ENCODE measurements at places on chromosomes 1 and 21.

- no peak for DNase-seq
Measured at GRCh38 chr1:187445066-187445465, 616.3 kb downstream of the PLA2G4A start.

- DNase-seq: no peak
Measured at GRCh38 chr1:10621906-10622305, 147.2 kb downstream of the PEX14 start.

DNA sequence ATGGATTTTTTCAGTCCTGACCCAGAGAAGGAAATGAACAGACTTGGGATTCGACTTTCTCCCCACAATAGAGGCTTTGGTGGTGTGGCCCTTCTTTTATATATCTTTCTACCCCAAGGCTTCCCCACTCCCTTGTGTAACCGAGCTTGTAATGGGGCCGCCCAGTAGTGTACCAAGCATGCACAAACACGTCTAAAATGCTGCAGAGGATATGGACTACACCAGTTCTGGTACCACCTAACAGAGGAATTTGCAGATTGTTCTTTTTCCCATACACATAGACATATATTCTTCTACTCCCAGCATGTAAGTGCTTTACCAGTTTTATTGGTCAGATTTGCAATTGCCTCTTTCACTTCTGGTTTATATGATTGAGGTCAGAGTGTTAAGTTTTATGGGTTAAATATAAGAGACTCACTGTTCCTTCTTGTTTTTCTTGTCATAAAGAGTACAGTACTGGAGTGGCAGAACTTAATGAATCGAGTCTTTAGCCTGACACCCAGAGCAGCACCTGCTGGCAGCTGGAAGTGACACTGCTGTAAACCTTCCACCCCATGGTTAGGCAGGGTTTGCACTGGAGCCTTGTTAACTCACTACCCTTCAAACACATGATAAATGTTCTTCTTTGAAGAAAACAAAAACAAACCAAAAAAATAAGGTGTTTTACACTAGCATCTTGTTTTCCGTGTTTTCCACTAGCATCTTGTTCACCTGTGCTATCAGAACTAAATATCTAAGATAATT, 198.6 kb downstream of the PTPRC start:
- DNase-seq: no peak

DNA sequence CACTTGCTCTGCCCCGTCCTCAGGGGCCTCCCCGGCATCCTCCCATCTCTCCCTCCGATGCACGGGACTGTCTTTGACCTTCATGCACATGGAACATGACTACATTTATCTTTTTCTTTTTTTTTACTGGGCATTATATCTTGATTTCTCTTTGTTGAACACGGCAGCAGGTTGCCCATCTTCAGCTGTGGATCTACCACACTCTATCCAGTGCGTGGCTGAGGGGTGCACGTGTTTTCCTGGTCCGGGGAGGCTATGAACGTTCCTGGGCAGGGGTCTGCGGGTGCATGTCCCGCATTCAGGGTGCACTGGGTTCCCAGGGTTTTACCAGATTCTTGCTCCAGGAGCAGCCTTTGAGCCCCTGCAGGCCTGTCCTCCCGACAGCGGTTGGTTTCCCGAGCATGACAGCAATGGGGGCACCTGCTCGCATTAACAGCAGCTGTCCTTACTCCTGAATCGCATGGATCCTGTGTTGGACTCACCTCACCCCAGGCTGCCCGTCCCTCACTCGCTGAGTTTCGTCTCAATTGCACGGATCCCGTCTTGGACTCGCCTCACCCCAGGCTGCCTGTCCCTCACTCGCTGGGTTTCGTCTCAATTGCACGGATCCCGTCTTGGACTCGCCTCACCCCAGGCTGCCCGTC, 7.4 kb downstream of the POFUT2 start:
- no peak for DNase-seq

GRCh38 chr1:26833432-26834405, 7.2 kb downstream of the ZDHHC18 start:
- peak; percentile 73 for DNase-seq

- no peak for DNase-seq
Measured at GRCh38 chr1:90100566-90100965, 105.7 kb downstream of the ZNF326 start.

DNA sequence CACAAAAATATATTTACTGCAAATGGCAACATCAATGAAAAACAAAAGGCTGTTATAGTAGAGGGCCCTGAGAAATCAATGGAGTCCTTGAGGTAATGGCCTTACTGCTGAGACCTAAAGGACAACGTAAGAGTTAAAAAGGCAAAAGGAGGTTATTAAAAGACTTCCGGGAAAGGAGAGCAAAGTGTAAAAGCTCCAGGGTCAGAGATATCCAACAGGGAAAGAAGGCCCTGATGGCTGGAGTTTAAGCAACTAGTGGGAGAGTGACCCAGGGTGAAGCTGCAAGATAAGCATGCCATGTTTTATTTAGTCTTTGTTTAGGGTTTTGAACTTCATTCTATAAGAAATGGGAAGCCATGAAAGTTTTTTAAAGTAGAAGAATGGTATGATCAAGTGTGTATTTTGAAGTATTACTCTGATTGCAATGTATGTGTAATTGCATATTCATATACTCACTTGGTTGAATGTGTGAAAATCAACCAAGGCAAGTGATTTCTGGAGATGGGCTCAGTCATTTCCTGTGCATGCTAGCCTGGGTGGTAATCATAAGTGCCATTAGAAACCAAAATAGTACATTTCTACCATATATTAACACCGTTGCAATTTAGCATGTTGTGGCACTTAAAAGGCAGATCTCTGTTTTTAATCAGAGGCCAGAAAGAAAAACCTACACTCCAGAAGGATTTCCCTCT, 5.3 kb upstream of the DPYD start:
- DNase-seq: no peak

GRCh38 chr21:16061194-16061593, 331.4 kb downstream of the USP25 start:
- DNase-seq: no peak

DNA sequence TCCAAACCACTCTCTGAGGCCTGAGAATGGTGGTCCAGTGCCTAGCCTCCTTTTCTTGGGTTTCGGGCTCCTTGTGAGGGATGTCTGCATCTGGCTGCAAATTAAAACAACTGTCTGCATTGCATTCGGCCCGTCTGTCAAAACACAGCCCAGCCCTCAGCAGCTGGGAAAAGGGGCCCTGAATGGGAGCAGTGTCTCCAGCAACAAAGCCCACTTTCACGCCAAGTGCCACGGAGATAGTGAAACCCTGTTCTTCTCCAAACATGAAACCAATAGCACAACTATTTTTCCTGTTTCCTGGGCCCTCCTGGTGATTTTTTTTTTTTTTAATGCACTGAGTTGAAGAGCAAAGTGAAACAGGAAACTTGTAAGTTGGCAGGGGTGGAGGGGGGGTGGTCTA, 138.4 kb downstream of the PLXNA2 start:
- DNase-seq: no peak

GRCh38 chr1:47727051-47727696, 270.0 kb downstream of the TRABD2B start:
- no peak for DNase-seq

DNA sequence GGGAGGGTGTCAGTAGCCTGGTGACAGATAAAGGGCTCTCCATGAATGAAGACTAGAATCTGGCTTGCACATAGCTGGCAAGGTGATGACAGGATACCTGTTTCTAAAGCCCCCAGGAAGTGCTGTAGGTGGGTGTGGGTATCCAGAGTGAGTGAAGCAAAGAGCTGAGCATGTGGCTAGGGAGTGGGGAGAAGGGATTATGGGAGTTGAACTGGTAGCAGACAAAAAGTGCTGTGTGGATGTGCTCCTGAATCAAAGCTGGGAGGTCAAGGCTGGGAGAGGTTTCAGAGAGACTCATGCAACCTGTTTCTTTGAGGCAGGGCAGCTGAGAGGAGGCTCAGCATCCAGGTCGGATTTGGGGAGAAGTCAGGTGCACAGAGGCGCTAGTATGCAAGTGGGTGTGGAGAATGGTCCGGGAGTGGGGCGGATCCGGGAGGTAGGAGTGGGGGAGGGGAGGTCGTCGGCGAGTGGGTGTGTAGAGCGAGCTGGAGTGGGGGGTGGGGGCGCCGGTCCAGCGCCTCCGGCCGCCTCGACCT, 600 bp downstream of the ASTN1 start:
- no peak for DNase-seq

- DNase-seq: no peak
Measured at GRCh38 chr1:151530461-151530860, 9.6 kb upstream of the TUFT1 start.

GRCh38 chr1:107782217-107782845, 182.6 kb downstream of the VAV3 start:
- DNase-seq: no peak

DNA sequence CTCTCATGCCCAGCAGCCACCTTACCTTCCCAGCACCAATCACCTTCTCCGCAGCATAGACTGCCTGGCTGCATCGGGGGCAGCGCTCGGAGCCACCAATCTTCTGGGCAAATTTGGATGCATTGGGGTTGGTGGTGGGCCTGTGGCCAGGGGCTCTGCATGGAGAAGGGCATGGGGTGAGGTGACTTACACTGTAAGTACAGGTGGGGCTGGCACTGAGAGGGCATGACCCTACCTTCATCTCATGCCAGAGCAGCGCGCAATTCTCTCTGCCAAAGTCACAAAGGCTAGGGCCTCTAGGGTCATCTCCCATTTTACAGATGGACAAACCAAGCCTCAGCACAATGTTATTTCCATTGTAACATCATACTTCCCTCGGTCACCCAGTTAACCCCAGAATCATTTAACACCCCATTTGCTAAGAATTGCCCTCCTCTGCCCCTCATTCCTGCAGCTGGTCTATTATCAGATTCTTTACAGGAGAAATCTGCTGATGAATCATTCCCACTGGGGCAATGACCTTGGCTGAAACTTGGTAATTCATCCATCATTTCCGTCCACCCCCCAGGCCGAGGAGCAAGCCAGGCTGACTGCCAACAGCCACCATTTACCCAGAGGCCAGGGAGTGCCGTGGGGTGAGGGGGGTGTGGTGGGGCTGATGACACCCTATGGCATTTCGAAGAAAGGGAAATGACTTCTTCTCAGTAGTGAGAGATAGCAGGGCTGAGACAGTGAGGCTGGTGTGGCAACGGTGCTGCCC, 17.9 kb downstream of the CSRP1 start:
- DNase-seq: no peak

- no peak for DNase-seq
Measured at GRCh38 chr1:192442736-192443135, 125.9 kb downstream of the RGS21 start.

- DNase-seq: no peak
Measured at GRCh38 chr1:181726320-181727012, 243.1 kb downstream of the CACNA1E start.

- DNase-seq: no peak
Measured at GRCh38 chr1:183331091-183331742, 87.0 kb downstream of the NMNAT2 start.

DNA sequence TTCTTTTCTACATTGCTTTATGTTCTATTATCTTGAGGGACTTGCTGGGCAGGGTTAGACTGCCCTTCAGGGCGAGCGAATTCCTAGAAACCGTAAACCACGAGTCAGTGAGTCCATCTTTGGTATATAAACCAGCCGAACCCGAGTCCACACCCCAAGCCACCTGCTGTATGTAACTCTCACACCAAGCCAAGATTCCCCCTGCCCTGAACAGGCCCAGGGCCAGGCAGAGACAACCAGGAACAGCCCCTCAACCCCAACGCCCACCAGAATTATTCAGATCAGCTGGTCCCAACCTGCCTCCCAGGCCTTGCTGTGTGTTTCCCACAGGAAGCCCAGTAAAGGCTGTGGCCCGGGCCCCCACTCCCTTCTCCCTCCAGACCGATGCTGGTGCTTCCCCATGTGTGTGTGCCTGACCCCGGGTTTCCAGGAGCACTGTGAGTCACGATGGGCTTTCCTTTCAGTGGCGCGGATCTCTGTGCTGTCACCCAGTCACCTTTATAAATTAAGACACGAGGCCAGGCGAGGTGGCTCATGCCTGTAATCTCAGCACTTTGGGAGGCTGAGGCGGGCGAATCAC, 17.1 kb downstream of the KIF17 start:
- DNase-seq: no peak

DNA sequence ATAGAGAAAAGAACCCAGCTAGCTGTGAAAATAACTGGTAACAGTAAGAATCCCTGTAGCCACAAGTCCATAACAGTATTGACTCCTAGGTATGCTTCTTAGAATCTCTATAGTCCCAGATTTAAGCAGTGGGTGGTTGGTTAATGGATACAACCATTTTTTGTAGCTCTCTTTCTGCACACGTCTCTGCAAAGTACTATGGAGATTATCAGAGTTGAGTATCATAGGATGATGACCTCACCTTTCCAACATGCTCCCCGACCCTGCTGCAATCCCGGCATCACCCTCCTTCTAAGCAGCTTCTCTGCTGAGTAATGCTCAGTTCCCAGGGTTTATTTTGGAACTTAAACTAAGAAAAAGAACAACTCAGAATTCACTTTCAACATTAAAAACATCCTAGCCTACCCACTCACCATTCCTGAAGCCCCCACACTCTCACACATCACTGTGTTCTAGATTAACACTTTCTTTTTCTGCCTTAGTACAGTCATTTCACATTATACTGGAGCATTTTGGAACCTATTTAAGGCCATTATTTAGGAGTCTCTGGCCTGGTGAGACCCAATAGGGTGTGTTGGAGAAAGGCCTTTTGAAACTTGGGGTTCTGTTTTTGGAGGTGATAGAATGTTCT, 2.7 kb downstream of the MLLT11 start:
- DNase-seq: no peak

- DNase-seq: no peak
Measured at GRCh38 chr21:44527156-44527982, 12.6 kb downstream of the KRTAP10-1 start.

DNA sequence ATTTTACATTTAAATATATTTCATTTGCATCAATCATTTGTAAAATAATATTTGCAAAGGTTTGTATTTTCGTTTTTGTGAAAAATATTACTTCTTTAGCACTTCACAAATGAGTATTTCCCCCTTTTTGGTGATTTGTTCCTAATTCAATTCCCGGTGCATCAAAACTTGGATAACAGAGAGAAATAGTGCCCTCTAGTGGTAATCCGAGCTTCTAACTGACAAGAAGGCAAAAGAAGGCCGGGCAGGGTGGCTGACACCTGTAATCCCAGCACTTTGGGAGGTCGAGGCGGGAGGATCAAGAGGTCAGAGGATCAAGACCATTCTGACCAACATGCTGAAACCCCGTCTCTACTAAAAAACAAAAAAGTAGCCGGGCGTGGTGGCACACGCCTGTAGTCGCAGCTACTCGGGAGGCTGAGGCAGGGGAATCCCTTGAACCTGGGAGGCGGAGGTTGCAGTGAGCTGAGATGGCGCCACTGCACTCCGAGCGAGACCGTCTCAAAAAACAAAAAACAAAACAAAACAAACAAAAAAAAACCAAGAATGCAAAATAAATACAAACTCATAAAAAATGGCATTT, 137.7 kb downstream of the COL11A1 start:
- DNase-seq: no peak

DNA sequence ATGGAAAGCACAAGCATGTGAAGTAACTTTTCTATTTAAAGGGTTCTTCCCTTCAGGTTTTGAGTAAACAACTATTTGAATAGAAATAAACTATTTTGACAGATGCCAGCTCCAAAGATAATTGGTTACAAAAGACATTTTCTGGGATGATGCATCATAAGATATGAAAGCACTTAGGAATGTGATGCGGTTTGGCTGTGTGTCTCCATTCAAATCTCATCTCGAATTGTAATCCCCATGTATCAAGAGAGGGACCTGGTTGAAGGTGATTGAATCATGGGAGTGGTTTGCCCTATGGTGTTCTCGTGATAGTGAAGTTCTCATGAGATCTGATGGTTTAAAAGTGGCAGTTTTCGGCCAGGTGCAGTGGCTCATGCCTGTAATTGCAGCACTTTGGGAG, 6.4 kb downstream of the DISP1 start:
- no peak for DNase-seq

GRCh38 chr1:230824919-230825721, 43.2 kb downstream of the C1orf198 start:
- DNase-seq: no peak

Data from stimulated activated CD8-positive, alpha-beta memory T cell treated with anti-CD3 and anti-CD28 coated beads, Interleukin-4, amount 100 ng/mL, for 24 hours (primary cell).